SHP77 (cell line): ENCODE measurements at places on chromosomes 11 and 22.

DNA sequence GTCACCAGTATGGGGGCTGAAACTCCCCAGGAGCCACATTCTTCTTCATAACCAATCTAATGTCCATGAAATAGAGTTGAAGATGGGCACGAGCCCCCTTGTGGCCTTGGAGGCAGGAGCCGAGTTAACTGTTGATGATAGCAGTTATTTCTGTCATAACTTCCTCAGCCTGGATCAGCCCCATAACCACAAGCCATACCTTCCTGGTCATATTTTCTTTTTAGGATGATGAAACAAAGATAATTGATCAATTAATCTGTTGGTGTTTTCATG, 65.0 kb upstream of the TTC12 start:
- DNase-seq: no peak

DNA sequence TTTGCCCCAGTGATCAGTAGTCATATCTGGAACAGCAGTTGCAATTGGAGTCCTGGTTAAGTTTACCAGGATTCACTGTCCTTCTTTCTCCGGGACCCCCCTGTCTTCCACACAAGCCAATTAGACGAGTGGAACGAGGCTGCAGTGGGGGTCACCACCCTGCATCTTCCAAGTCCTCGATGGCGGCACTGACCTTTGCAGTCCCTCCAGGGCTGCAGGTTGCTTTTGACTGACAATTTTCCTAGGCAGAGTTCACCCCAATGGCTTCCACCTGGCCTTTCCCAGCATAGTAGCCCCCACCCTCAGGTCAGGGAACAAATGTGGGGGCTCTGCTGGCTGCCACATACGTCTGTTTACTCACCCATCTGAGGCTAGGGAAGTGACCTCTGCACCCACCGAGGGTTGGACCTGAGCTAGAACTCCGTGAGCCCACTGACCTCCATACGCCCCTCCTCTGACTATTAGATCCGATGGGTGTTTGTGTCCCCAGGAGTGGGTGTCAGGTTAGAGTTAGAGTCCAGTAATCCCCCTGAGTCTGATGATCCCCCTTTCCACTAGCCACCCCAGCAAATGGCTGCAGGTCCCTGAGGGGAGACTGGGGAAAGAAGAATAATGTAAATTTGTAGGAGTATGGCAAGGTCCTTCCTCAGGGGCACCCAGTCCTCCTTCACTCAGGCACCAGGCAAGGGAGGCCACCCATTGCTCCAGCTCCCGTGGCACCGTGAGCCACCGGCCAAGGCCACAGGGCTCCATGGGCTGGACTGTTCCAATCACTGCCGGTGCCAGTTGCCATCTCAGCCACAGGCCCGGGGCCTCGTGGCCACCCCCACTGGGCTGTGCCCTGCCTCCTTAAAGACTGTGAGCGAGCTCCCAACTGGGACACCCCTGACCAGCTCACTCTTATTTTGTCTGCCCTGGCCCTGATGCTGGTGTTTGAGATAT, 5.5 kb downstream of the C11orf21 start:
- no peak for DNase-seq

- no peak for DNase-seq
Observed at GRCh38 chr11:34416766-34417165, 22.0 kb upstream of the CAT start.

DNA sequence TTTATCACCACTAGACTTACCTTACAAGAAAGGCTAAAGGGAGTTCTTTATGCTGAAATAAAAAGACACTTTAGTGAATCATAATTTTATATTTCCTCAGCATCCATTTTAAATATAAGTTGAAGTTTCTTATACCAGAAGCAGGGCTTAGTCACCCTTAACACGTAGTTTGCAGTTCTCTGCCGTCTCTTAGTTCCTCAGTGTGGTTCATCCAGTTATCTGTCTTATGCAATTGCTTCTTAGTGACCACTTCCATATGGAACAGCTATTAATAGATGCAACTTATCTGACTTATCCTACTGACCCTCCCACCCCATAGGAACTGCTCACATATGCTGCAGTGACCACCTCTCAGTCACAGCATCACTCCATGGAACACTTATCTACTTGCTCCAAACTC, 11.7 kb upstream of the SLC36A4 start:
- DNase-seq: no peak

DNA sequence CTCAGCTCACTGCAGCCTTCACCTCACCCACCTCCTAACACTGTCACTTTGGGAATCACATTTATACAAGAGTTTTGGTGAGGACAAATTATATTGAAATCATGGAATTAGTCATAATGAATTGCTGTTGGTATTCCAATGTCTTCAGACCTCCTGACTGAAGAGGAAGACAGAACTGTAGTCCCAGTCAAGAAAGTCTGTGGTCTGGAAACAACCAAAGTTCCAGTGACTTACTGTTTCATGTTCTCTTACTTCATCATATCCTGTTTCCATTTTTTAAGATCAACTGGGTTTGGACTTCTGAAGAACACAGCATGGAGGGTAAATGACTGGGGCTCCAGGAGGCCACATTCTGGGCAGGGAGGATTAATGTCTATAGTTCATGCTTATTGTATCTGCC, 43.0 kb upstream of the HIPK3 start:
- no peak for DNase-seq

DNA sequence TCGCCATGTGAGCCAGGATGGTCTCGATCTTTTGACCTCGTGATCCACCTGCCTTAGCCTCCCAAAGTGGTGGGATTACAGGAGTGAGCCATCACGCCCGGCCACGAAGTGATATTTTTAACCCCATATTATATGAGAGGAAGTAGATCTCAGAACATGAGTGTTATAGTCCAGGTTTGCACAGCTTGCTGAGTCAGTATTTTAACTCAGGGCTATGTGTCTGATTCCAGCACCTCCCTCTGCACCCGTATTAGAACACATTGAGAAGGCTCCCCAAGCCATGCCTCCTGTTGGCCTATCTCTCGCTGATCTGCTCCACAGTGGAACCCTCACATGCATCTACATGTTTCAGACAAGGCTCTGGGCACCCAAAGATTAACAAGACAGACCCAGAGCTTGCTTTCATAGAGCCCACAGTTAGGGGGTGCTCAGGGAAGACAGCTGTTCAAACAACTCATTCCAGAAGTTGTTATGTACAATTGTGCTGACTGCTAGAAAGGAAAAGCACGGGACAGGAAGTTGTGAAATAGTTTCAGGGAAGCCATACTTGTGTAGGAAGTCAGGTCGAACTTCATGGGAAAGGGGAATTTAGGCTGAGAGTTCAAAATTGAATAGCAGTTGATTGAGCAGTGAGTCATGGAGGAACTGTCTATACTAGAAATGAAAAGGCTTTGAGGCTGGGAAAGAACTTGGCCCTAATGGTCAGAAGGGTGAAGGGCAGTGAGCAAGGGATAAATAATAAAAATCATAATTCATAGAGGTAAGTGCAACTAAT, 49.3 kb upstream of the CLPB start:
- DNase-seq: peak; percentile 11

DNA sequence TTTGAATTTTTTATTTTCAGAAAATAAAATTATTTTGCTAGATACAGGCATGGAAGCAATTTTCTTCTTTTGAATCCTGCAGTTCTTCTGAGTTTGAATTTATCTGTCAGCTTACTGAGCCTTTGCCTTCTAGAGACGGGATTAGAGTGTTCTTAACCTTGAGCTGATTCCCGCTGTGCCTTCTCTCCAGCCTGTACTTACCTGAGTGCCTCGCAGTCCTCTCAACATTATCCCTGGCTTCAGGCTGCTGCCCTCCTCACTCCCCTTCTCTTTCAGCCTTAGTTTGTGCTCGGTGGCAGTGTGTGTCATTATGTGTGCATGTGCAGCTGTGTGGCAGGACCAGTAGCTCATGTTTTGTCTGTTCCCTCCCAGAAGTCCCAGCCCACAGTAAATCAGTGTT, 24.3 kb downstream of the OSBP2 start:
- DNase-seq: no peak

DNA sequence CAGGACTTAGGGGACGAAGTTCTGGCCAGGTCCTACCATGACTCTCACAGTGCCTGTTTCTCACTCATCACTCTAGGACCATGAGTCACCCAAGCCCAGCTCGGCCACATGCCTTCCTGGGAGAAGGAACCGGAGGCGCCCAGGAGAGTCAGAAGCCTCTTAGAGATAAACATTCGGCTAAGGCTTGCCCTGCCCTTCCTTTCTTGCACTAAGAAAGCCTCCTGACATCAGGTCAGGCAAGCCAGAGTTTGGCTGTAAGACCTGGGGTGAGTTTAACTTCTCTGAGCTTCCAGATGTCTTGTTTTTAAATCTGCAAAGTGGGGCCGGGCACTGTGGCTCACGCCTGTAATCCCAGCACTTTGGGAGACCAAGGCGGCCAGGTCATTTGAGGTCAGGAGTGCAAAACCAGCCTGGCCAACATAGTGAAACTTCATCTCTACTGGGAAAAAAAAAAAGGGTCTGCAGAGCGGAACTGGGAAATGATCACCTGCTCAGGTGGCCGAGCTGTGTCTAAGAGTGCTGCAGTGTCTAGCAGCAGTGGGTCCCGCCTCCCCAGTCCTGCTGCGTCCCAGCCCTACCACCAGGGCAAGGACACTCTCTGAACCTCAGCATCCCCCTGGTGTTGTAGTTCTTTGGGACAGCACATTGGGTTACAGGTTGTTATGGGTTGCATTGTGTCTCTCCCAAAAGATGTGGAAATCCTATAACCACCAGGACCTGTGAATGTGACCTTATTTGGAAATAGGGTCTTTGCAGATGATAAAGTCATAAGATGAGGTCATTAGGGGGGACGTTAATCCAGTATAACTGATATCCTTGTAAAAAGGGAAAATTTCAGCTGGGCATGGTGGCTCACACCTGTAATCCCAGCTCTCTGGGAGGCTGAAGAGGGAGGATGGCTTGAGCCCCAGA, 1.8 kb upstream of the CARS1 start:
- DNase-seq: no peak

DNA sequence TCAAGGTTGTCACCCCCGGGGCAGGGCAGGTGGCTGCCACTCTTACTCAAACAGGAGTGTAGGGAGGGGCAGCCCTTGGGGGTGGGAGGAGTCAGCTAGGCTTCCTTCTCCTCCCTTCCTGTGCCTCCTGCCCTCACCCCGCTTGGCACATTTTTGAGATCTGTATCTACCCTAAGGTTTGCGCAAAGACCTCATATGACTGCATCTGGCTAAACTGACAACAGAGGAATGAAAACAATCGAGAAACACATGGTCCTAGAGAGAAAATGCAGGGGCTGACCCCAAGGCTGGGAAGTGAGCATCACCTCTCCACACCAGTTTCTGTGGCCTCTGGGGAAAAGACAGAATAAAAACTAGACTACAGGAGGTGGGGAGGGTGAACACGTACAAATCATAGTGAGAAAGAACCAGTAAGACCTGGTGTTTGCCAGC, 28.1 kb downstream of the IGSF9B start:
- DNase-seq: no peak

GRCh38 chr11:10436224-10436623, 18.8 kb upstream of the AMPD3 start:
- DNase-seq: no peak

DNA sequence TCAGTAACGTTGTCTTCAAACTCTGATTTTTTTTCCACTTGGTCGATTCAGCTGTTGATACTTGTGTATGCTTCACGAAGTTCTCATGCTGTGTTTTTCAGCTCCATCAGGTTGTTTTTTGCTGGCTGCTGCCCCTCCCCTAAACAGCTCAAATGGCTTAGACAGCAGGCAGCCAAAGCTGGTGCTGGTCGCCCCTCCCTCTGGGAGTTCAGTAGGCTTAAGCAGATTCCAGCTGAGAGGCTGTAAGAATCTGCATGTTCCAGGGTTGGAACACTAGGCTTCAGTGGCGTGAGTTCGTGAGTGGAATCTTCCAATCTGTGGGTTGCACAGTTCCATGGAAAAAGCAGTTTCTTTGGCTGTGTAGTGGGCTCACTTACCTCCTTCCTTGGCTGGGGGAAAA, 10.3 kb upstream of the FIBIN start:
- no peak for DNase-seq

DNA sequence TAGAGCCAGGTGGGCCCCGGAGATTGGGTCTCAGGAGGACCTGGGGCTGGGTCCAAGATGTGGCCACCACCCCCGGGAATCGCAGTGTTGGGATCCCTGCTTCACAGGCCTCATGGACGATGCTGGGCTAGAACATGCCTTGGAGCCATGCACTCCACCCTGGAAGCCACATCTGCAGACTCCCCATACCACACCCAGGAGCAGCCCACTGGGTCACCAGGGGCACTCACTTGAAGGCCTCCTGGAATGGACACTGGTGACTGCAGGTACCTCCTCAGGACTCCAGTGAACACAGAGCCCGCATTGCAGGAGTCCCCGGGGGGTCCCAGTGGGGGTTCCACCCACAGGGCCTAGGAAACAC, 25.0 kb downstream of the RTN4R start:
- no peak for DNase-seq

DNA sequence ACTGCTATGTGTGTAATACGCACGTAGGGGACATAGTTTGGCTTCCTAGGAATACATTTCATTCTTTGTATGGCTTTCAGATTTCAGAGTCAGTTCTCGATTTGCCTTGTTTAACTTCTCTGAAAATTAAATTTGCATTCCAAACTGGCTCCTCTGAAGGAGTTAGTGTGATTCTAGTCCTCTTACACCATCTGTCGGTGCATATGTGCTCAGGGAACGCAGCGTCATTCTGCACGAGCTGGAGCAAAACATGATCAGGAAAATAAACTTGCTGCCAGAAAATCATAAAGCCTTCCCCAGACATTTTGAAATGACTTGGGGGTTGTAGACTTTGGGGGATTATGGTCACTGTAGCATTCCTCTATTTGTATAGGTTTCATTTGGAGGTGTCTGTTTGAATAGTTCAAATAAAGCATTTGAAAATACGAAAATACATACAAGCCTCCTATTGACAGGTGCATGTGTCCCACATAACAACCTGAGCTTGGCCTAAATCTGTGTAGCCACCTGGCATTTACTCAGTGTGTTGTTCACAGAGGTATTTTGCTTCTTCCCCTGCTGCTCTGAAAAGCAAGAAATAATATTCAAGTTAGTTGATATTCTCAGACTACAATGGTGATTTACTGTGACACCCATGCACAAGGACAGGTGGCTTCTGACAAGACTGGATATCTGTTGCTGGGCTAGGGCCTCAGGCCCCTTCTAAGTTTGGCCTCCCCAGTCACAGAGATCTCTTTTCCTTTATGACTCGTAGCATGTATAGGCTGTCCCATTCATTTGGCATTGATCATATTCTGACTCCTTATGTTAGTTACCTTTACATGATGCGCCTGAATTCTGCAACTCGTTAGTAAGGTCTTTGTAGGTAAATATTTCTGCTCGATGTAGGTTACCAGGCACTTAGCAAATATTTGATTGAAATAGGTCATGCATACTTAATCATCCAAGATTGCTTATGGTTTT, 81.6 kb upstream of the SORL1-AS1 start:
- peak; percentile 66 for DNase-seq
